HEK293T (cell line): ENCODE measurements at places on chromosomes 7 and 10.

GRCh38 chr7:2604608-2605174 is 27.1 kb upstream of the TTYH3 start:
- no peak for DNase-seq

DNA sequence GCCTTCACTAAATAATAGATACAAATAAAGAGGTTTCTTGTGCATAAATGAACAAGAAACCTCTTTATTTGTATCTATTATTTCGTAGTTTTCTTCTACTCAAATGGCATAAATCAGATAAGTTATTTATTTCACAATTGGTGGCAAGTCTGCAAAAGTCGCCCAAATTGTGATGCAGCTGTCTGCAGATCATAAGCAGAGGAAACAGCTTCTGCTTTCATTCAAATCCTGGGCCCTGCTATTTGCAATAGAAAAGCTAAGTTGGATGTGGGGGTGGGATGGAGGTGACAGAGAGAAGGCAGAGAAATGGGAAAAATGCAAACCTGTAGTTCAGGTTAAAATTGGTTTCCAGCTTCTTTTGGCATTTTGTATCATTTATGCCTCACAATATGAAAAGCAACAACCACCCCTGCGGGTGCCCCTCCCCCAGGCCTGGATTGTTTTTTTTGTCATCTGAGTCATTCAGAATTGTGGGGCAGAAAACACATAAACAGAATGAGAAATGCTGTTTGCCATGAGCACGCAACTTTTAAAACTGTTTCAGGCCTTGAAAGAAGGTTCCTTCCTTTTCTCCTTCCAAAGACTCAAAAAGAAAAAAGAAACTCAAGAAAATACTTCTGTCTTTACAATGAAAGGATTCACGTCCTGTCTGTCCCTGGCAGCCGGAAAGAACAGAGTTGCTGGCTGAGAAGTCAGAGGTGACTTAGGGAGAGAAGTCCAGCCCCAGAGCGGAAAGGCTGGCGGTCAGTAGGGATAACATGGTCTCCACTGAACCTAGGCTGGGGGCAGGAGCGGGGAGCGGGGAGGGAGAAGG is 132.9 kb downstream of the BAMBI start:
- DNase-seq: no peak

- no peak for DNase-seq
These were observed 183.6 kb downstream of the PFKFB3 start for GRCh38 chr10:6386346-6386745.

GRCh38 chr10:121049923-121050322 is 198.8 kb downstream of the WDR11 start:
- no peak for DNase-seq

DNA sequence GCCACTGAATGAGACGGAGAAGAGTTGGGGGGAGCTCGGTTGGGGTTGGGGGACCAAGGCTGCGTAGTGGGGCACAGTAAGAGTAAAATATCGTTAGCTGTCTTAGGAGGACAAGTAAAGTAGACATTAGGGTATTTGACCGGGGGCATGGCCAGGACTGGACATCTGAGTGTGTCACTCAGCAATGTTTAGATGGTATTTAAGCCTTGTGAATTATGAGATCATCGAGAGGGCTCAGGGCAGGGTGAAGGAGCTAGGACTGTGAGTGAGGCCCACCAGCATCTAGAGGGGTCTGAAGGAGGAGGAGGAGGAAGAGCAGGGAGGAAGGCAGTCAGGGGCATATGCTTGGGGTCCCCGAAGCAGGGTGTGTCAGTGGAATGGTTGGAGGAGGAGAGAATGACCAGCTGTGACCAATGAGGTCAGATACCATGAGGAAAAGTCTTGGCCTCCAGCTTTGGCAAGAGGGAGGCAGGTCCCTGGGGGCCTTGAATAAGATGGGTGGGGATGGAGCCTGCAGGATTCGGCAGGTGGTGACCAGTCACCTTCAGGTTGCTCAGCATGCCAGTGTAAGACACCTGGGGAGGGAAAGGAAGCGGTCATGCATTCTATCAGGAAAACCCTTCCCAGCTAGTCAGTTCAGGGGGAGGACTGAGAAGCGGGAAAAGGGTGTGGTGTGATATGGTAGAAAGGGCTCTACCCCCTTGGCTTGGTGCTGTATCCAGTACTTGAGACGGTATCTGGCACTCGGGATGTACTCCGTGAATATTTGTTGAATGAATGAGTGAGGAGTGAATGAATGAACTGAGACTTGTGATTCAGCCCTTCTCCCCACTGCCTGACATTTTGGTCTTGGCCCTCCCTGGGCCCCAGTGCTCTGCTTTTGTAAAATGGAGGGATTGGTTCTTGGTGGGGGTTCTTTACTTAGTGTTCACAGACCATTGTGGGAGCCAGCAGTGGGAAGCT is 34.8 kb upstream of the SH2D4B start:
- no peak for DNase-seq

- no peak for DNase-seq
These were observed 482.5 kb downstream of the SEMA3D start for GRCh38 chr7:84704380-84704779.

DNA sequence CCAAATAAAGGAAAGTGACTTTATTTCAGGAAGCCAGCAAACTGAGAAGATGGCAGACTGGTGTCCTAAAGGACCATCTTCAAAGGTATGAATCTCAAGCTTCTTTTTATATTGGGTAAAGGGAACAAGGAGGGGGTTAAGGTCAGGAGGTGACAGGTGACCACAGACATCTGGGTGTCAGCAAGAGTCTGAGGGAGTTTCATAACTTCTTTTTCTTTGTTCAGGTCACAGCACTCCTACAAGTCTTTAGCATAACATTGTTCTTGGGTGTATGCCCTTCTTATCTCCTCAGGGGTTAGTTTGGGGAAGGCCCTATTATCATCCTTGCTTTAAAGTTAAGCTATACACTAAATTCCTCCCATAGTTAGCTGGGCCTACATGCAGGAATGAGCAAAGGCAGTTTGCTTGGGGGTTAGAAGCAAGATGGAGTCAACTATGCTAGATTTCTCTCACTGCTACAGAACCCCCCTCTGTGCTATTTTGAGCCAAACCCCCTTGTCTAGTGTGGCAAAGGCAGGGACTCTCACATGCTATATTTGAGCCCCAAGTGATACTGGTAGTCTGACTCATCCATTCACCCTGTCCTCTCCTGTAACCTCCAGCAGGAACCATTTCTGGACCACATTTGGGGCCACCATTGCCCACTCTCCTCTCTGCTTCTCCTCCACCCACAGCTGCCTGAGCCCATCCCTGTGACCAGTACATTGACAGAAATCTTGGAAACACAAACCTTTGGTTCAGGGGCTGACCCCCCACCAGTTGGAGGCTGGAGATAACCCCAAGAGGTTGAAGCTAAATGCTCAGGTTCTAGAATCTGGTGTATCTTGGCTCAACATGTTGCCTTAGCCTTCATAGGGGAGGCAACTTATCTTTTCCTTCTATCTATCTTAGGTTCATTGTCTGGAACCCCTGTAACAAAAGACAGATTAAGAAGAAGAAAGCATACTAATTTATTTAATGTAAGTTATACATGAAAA is 55.5 kb upstream of the LRGUK start:
- DNase-seq: no peak

DNA sequence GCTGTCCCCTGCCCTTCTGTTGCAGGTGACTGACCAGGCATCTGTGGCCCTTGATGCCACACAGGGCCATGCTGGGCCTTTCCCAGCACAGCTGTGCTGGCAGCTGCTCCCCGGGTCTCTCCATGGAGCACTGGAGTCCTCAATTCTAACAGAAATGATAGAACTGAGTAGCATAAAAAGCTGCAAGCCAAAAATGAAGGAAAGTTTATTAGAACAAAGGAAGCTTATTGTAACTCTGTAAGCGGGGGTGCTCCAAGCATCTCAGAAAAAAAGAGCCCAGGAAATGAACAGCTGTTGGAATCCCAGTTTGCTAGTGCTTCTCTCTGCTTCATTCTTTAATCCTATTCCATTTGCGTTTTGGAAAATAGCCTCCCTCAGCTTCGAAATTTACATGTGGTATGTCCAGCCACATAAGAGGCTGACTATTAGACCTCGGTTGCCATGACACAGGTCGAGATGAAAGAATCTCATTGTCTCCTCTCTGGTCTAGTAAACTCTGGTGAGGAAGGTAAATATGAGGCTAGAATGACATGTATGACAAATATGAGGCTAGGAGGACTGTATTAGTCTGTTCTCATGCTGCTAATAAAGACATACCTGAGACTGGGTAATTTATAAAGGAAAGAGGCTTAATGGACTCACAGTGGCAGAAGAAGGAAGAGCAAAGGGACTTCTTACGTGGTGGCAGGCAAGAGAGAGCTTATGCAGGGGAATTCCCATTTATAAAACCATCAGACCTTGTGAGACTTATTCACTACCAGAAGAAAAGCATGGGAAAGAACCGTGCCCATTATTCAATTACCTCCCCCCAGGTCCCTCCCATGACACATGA is 23.7 kb downstream of the EPDR1 start:
- DNase-seq: no peak

DNA sequence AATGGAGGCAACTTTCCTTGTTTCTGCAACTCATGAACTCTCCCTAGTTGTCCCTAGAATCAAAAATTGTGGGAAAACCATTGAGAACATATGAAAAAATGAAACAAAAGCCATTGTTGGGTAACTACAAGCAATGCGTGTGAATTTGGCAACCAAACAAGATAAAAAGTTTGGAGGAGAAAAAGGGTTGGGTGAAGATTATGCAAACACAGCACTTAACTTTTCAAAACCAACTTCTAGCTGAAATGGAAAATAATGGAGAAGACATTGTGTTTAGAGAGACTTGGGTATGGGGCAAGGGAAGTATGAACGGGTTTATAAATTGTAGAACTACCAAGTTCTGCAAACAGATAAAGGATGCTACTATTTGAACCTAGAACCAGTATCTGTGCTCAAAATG is 89.0 kb upstream of the SVIL start:
- no peak for DNase-seq

- DNase-seq: no peak
These were observed 181.2 kb downstream of the LRRN3 start for GRCh38 chr7:111272092-111272491.

DNA sequence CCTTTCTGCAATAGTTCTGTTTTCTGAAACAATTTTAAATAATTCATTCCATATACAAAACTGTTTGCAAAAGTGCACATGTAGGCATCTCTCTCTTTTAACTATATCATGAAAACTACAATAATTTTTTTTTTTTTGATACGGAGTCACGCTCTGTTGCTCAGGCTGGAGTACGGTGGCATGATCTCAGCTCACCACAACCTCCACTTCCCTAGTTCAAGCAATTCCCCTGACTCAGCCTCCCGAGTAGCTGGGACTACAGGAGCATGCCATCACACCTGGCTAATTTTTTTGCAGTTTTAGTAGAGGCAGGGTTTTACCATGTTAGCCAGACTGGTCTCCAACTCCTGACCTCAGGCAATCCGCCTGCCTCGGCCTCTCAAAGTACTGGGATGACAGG is 44.0 kb upstream of the SEMA3A start:
- DNase-seq: no peak

GRCh38 chr7:106347229-106347833 is 62.5 kb upstream of the NAMPT start:
- no peak for DNase-seq

DNA sequence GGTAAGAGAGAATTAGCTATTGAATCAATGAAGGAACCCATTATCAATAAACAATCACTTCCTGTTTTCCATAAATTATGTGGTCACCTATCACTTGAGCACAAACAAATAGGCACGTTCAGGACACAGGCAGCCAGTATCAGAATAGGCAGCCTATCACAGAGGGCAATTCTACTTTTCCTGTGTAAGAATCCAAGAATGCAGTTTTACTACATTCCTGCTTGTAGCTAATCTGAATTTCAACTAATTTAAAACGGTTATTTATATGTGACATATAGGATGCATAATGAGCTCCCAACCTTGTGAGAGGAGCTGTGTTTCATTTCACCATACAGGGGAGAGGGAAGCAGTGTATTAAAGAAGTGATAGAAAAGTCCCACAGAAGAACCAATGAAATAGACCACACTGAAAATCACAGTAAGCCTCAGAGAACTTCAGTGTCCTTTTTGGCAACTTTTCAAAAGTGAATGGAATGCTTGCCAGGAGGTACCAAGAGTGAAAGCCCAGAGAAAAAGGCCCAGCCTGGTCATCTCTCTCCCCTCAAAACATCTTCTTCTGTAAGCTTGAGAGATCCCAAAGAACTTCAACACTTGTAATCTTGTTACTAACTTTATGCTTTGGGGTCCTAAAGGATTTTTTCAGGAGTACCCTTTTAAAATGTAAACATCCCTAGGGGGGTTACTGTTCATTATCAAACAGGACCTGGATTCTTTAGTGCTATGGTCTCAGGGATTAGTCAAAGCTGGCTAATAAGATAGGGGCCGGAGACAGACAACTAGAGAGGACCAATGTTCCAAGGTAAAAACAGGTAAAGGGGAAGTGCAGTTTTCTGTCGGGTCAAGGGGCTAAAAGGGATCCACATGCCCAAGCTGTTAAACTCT is 1.3 kb downstream of the IMMP2L start:
- no peak for DNase-seq

GRCh38 chr10:11724938-11725776 is 17.0 kb upstream of the ECHDC3 start:
- peak; percentile 65 for DNase-seq

DNA sequence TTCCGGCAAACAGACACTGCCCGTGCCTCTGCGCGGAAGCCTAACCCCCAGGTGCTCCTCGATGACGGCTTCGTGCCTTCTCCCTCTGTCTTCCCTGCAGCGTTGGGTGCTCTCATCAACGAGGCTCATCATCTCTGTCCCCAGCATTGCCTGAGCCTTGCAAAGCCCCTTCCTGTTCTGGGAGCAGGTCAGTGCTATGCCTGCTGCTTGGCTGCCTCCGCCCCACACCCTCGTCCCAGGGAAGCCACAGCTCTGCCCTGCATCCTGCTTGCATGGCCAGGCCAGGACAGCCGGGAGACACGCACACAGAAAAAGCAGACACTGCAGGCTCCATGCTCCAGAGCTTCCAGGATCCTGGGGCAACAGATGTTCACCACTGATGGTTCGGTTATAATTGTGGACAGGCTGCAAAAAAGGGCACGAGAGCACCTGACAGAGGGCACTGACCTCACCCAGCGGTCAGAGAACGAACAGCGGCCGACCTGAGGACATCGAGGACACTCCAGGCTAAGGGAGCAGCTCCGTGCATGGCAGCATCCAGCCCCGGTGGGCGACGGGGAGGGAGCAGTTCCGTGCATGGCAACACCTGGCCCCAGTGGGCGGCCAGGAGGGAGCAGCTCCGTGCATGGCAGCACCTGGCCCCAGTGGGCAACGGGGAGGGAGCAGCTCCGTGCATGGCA is 265.5 kb downstream of the PTPRN2 start:
- no peak for DNase-seq

GRCh38 chr10:104309980-104310978 is 28.0 kb downstream of the ITPRIP start:
- DNase-seq: no peak

- no peak for DNase-seq
These were observed 232.5 kb downstream of the COBL start for GRCh38 chr7:51084121-51084520.

DNA sequence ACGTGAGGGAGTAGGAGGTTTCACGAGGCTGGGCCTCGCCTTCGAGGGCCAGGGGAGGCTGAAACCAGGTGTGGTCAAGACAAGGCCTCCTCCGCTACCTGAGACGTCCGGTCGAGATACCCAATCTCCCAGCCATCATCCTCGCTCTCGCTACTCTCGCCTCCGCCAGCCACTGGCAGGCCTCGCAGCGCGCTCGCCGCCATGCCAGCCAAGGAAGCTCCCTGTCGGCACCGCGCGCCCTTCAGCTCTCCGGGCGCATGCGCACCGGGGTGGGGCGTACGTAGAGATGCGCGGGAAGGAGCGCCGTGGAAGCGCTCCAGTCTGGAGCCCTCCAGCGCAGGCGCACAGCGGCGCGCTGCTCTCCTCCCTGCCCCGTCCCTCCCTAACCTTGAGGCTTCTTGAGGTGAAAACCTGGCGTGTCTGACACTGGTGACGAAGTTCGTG is at the start of gene ASZ1:
TSS of gene ASZ1 (minus strand) at position 236 of the 444 bp plus-strand sequence. CDS start at position 203, 33 bp downstream.
- DNase-seq: no peak
